Right renal cortex interstitium (tissue), 3 donors: ENCODE measurements at places on chromosomes 1 and 21.

GRCh38 chr1:20491178-20491577 lies 5.2 kb upstream of the CAMK2N1 start:
- no peak for DNase-seq

GRCh38 chr1:6727535-6727934 lies 25.9 kb upstream of the DNAJC11 start:
- no peak for DNase-seq

DNA sequence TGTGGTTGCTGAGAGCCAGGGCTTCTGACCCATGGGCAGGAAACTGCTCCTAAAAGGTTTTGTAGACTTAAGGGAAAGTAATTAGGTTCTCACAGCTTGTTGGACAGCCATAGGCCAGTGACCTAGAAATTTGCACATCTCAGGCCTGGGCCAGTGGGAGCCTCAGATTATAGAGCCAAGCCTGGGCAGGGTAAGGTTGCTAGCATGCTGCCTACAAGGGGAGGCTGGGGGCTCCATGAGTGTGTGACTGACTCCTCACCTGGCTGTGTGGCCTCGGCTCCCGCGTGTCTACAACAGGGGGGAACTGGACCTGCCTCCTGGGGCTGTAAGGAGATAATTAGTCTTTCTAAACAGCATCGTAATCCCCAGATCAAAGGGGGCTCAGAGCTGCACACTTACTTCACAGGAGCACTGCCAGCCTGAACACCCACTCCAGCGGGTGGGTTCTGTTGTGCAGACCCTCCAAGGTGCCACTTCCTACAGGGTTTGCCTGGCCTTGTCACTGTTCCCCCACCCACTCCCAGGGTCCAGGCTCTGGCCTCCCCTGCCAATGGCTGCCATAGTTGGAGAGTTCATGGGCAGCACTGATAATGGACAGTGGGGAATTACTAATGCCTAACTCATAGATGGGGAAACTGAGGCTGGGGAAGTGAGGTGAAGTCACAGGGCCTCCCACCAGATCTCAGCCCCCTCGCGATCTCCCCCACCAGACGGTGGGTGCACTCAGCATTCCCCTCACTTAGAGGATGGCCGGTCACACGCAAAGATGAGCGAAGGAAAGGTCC lies 230.4 kb upstream of the TMEM51 start:
- DNase-seq, result no peak

DNA sequence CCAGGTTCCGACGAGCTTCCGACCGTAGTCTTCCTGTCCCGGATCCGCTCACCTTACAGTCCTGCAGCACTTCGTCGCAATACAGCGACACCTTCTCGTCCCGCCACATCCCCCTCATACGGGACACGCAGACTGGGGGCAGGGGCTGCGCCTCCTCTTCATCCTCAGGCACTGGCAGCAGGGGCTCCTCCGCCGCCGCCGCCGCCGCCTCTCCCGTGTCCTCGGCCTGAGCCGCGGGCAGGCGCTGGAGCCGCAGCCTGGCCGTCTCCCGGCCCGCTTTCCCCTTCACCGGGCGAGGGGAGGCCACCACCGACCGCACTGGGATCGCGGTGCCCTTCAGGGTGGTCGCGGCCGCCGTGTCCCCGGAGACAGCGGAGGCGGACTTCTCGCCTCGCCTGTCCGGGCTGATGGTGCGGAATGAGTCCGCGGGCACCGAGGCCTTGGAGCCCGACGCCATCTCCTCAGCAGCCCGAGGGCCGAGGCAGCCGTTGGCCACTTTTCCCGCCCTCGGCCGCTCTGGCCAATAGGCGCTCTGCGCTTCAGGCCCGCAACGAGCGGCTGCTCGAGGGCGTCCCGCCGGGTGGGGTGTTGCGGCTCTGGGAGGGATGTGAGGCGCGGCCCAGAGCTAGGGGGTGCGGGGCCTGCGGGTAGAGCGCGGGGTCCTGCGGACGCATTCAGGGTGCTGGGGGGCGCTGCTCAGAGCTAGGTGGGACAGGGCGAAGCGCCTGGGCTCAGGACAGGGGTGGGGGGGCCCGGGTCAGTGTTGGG lies at the start of gene SHCBP1L:
TSS of gene SHCBP1L (minus strand) at position 490 of the 768 bp plus-strand sequence. CDS start at position 457, 33 bp downstream.
- DNase-seq, result no peak

DNA sequence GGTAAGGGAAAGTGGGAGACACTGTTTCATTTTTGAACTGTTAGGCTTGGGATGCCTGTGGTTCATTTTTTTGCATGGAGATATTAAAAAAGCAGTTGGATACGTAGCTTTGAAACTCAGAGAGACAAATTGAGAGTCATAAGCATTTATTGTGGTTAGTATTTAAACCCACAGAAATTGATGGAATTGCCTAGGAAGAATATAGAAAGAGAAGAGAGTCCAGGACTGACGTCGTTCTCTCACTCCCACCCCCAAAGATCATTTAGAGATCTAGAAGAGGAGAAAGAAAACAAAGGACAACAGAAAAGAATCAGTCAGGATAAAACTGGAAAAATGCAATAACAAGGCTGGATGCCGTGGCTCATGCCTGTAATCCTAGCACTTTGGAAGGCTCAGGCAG lies 73.2 kb upstream of the BMP8A start:
- DNase-seq, result no peak

GRCh38 chr1:54290506-54291184 lies 90.7 kb downstream of the MRPL37 start:
- no peak for DNase-seq

- no peak for DNase-seq
Measured at GRCh38 chr1:86154571-86155050, 2.0 kb downstream of the COL24A1 start.

- no peak for DNase-seq
Measured at GRCh38 chr1:8415526-8416278, 97.8 kb downstream of the SLC45A1 start.

- no peak for DNase-seq
Measured at GRCh38 chr21:45607021-45607908, 36.3 kb upstream of the PCBP3 start.

DNA sequence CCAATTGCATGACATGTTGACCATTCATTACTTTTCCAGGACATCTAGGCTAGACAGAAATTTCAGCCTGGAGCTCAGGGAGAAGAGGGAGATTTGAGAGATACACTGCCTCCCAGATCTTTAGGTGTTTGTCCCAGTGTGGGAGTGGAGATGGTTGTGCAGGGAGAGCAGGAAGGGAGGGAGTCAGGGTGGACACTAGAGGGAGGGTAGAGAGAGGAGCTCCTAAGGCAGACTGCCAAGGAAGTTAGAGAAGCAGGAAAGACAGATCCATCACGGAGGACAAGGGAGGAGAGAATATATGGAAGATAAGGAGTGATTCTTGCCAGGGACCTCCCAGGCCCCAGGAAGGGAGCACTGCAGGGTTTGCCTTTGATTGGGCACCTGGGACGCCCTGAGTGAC lies 8.7 kb downstream of the CDCA8 start:
- no peak for DNase-seq

DNA sequence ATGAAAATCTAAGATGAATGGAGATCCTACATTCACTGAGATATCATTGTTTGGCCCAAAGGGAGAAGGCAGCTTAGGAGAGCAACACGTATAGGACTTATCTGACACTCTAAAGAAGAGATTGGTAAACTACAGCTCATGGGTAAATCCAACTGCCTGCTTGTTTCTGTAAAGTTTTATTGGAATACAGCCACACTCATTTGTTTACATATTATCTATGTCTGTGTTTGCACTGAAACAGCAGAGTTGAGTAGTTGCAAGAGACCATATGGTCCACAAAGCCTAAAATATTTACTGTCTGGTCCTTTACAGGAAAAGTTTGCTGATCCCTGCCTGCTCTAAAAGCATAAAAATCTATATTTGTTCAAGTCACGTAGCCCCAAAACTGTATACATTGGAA lies 14.3 kb upstream of the LRRC53 start:
- no peak for DNase-seq

GRCh38 chr1:12452262-12452661 lies 165.7 kb downstream of the DHRS3 start:
- no peak for DNase-seq

DNA sequence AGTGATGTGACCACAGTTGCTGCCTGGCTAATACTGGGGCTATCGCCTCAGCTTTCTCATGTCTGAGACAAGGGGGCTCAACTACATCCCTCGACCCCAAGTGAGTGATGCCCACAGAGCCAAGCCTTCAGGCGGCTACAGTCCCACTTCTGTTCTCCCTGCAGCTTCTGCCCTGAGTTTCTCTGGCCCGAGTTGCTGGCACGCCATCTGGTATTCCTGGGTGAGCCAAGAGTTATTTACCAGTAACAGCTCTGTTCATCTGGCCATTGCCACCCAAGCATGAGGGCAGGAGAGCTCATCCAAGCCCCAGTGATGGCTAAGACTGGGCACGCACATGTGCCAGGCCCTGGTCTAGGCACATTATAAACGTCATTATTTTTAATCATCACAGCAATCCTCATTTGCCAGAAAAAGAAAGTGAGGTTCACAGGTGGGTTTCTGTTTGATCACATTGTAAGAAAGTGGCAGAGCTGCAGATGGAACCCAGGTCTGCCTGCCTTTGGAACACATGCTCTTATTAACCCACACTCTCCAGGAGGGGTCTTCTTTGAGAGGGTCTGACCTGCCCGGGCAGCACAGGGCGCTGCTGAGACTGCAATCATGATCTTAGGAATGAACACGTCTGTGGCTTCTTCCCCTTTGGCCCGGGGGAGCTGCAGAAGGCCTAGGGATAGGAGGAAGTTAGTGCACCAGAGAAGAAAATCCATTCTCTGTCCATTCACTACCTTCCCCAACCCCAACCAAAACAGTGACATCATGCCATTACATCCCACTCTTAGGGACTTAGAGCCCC lies 27.5 kb downstream of the KCND3 start:
- no peak for DNase-seq

DNA sequence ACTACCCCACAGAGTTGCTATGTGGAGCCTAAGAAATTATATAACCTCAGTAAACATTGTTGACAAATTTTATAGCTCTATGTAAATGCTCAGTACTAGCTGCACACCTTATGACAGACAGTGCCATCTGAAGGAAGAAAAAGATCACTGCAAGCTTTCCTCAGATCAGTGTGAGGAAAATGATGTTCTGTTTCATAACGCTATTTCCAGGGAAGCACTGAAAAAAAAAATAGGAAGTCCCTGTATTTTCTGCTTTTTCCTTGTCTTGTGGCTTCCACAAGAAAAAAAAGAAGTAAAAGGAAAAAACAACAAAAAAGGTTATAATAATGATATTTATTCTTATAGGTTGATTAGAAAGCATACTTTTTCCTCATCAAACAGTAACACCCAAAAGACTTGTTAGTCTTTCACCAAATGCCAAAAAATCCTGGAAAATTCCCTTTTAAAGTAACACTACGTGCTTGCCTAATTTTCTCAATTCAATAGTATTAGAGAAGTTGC lies 23.2 kb downstream of the LYST start:
- DNase-seq, result no peak

DNA sequence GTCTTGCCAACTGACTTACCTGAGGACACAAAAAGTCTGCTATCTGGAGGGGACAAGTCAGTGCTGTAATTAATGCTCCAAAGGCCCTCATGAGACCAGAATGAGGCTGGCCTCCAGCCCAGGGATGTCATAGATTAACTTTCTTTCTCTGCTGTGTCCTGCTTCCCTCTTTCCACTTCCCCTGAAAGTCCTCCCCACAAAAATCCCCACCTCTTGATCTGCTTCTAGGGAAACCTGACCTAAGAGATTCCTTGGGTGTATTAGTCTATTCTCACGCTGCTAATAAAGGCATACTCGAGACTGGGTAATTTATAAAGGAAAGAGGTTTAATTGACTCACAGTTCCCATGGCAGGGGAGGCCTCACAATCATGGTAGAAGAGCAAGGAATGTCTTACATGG lies 39.2 kb downstream of the RUNX3 start:
- no peak for DNase-seq

GRCh38 chr1:169890761-169891538 lies 2.7 kb downstream of the SCYL3 start:
- no peak for DNase-seq

GRCh38 chr1:209367061-209367772 lies 216.3 kb upstream of the CAMK1G start:
- DNase-seq, result no peak

DNA sequence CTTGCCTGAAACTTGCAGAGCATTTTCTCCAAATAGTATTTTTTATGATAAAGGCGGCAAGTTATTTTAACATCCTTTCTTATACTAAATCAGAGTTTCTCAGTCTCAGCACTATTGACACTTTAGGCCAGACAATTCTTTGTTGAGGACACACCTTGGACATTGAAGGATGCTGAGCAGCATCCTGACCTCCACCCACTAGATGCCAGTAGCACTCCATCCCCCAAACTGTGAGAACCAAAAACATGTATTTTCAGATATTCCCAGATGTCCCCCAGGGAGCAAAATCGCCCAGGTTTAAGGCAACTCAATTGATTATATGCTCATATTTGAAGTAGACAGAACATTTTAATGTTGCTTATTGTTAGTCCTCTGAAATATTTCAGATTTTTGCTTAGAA lies 299.4 kb downstream of the ZP4 start:
- DNase-seq, result no peak

- no peak for DNase-seq
Measured at GRCh38 chr1:27102707-27103468, 52.0 kb downstream of the SLC9A1 start.

DNA sequence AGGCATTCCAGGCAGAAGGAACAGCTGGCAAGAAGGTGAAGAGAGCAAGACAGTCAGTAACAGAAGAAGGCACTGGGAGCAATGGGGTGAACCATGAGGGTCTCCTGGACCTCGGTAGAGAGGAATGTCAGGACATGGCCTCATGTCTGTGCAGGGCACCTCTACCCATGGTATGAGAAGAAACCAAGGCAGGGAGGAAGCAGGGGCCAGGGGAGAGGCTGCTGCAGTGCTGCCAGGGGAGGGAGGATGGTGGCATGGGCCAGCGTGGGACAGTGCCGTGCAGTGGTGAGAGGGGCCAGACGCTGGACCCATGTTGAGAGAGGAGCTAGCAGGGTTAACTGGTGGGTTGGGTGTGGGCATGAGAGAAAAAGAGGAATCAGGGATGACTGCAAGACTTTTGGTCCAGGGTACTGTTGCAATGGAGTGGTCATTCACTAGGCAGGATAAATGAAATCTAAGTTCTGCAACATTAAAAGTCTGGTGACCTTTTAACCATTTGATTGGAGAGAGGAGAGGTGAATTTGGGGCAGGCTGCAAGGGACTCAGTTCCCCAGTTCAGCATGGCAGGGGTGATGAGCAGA lies 577.6 kb downstream of the MATN1 start:
- DNase-seq, result no peak

- no peak for DNase-seq
Measured at GRCh38 chr1:116334015-116334547, 39.0 kb upstream of the ATP1A1 start.

DNA sequence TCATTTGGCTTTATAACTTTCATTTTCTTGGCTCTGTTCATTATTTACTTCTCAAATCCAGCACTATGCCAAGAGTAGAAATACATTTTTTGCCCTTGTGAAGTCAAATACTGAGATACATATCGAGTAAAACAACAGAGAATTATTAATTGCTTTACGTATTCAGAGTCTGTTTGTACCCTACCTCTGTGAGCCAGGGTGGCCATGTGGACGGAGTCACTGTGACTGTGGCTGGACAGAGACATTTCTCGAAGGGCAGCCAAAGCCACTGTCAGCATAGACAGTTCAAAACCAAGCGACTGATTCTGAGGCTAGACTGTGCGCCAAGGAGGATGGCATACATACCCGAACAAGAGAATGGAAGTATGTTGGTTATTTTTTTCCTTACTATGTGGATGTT lies 391.0 kb upstream of the PROX1 start:
- DNase-seq, result no peak

GRCh38 chr1:211331011-211331709 lies 4.5 kb downstream of the TRAF5 start:
- DNase-seq, result no peak
